ENCODE measurements at places on chromosomes 5 and 9. TPM values are rescaled to one million over a fixed set of nuclear protein-coding genes. Genes with fewer than 3 reads are reported as not detected.
A peak's percentile ranks its signal among the peaks of the same experiment; 100 is the strongest.

DNA sequence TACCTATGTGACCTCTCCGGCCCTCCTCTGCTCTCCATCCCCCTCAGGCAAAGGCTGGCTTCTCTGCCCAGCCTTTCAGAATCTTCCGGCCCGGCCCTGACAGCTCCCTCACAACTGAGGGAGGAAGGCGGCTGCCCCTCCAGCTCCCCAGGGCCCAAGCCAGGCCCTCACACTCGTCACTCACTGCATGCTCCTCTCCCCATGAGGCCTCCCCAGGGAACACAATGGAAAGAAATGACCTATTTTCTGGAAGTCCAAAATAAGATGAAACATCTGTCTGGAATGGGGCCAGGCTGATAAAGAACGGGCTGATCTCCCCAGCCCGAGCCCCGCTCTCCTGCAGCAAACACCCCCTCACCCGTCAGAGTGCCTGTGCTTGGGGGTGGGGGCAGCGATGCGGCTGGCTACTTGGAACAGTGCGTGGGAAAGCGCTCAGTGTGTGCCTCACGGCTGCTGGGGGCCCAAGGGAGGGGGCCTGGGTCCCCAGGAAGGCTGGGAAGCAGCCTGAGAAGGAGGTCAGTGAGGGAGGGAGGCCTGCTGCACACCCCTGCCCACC lies 11.3 kb downstream of the PDGFRB start:
- no peaks in the 10 kb centered on the region for H3K4me1 ChIP-seq
- H3K4me3 ChIP-seq = no peak overlapping the region
- no peak for DNase-seq

DNA sequence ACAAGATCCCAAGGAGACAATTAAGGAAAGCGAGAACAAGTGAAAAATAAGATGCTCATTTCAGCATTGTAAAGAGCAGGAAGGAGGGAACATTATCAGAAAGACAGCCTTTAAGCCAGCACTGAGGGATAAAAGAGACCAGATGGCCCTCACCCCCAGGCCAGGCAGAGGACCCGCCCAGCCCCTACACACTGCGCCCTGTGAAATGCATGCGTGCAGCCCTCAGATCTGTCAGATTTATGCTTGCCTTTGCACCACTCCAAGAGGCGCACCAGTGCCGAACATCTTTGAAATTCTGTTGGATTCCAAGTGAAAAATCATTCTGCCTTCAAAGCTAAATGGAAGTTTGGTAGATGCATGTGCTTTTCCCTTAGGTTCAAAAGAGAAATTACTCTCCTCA lies 378.0 kb downstream of the MLLT3 start:
- H3K27ac ChIP-seq = no peak overlapping the region
- no peaks in the 10 kb centered on the region for H3K4me1 ChIP-seq
- H3K4me3 ChIP-seq = no peak overlapping the region
- H3K36me3 ChIP-seq = no peaks in the 10 kb centered on the region
- H3K27me3 ChIP-seq = no peaks in the 10 kb centered on the region
- DNase-seq = no peak

DNA sequence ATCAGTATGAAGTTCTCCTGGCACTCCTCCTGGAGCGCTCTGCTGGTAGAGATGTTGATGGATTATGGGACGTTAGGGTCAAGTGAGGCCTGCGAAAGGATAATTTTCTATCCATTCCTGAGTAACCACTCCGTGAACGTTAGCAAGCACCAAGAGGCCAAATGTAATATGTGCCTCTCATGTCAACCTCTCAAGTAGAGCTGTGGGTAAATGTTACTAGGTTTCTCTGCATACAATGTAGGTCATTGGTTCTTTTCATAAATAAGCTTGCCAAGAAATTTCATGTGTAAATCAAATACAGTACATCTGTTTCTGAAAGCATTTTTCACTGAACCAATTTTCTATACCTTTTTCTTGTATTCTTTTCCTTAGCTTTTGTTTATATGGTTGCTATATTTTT lies 126.3 kb downstream of the KDM4C start:
- H3K36me3 ChIP-seq = no peaks in the 10 kb centered on the region
- DNase-seq = no peak
- H3K27me3 ChIP-seq = no peaks in the 10 kb centered on the region
- no peaks in the 10 kb centered on the region for H3K4me1 ChIP-seq
- H3K4me3 ChIP-seq = no peak overlapping the region

DNA sequence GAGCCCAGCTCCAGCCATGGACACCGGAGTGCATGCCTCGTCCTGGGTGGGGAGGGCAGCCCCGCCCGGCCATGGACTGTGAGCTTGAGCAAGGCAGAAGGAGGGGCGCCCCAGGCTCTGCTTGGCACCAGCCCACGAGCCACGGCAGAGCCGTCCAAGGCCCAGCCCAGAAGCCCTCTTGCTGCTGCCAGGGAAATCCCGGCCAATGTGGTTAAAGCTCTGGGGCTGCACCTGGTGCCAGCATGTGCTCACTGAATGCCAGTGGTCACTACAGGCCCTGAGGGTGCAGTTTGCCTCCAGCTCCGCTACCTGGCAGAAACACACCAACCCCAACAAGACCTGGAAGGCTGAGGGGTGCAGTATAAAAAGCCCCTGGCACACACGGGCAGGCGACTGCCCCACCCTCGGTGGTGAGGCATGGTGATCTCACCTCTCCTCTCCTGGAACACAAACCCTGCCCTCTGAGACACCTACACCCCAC lies 11.8 kb downstream of the BRD3 start:
- H3K4me1 ChIP-seq = peaks cover 15% of the 10 kb centered on the region
- no peaks in the 10 kb centered on the region for H3K36me3 ChIP-seq
- no peaks in the 10 kb centered on the region for H3K27me3 ChIP-seq
- H3K4me3 ChIP-seq = no peak overlapping the region
- no peak overlapping the region for H3K27ac ChIP-seq
- peak; percentile 65 for DNase-seq

- DNase-seq = no peak
- H3K4me1 ChIP-seq = no peaks in the 10 kb centered on the region
- no peaks in the 10 kb centered on the region for H3K27me3 ChIP-seq
Observed at GRCh38 chr9:120538339-120538738, 41.6 kb downstream of the CDK5RAP2 start.

Gene SNAPC3
- 36.9 TPM for total RNA-seq

Gene CTNNA1
- 483 TPM for total RNA-seq
